NCI-H69 (cell line): ENCODE measurements at places on chromosomes 11 and 22.

GRCh38 chr11:64382047-64382446 lies 23.1 kb downstream of the RPS6KA4 start:
- no peak for DNase-seq

GRCh38 chr11:90326647-90327046 lies 103.8 kb upstream of the CHORDC1 start:
- peak; percentile 26 for DNase-seq

DNA sequence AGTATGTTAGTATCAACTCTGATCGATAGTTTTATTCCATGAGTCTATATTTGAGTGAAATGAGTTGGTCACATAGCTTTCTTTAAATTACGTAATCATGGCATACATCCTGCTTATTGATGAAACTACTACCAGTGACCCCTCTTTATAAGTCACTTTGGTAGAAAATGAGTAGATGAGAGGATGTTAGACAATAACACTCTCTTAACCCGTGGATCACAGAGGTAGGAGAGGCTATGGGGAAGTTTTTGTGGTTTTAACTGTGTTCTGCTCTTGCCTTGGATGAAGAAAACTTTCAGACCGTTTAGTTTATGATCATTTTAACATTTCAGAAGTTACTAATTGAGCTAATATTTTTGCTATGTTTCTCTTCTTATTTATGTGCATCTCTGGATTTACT lies 34.0 kb downstream of the TBCEL start:
- DNase-seq, result no peak

DNA sequence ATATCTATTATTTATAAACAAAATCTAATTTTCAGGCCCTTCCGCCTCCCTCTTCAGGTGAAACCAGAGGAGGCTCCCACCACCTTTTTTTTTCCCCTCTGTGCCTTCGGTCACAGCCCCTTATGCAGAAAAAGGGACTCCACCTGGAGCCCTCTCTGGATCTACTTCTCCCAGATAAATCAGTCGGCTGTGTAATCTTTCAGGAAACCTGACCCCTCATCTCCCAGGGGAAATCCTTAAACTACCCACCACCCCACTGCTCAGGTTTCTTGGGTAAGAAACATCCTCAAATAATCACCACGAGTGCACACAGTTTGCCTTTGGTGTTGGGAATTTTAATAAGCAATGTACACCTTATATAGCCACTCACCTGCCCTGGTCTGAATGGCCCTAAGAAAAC lies 104.2 kb downstream of the NAV2 start:
- DNase-seq, result peak; percentile 62

GRCh38 chr11:79030448-79030847 lies 410.4 kb downstream of the TENM4 start:
- DNase-seq, result no peak

DNA sequence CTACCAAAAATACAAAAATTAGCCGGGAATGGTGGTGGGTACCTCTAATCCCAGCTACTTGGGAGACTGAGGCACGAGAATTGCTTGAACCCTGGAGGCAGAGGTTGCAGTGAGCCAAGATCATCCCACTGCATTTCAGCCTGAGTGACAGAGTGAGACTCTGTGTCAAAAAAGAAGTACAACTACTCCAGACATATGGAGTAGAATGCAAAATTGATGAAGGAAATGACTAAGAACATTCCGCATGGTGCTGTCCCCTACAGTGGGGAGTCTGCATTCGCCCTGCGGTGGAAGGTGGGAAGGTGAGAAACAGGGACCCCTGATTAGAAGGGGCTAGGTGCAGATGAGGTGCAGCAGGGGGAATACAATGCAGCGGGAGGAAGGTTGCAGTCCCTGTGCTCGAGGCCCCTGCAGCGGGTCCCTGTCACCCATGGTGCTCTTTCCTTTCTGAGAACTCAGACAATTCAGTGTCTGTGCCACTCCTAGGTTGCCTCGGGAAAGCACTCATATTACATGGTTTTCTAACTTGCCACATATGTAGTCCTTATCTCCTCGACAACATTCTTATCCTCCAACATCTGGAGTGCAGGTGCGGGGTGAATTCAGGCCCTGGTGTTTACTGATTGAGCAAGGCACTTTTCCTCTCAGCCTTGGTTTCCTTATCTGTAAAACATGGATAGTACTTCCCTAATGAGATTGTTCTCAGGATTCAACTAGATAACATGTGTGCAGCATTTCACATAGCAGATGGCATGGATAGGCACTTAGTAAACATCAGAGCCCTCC lies 5.2 kb downstream of the POLD4 start:
- DNase-seq, result no peak

DNA sequence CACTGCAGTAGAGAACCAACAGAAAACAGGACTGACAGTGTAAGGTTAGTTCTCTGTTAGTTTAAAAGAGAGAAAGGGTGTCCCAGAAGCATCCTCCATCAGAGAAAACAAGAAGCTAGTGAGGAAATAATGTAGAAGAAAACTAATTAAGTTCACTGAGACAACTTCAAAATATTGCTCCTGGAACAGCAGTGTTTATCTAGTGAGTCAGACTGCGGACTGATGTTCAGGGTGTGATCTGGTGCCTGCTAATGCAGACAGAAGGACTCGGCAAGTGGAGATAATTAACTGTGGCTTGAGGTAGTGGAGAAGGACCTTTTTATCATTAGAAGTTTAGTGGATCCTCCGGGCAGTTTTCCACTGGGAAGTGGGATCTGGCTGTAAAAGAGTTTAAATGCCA lies 55.4 kb downstream of the CDON start:
- DNase-seq, result peak; percentile 51

DNA sequence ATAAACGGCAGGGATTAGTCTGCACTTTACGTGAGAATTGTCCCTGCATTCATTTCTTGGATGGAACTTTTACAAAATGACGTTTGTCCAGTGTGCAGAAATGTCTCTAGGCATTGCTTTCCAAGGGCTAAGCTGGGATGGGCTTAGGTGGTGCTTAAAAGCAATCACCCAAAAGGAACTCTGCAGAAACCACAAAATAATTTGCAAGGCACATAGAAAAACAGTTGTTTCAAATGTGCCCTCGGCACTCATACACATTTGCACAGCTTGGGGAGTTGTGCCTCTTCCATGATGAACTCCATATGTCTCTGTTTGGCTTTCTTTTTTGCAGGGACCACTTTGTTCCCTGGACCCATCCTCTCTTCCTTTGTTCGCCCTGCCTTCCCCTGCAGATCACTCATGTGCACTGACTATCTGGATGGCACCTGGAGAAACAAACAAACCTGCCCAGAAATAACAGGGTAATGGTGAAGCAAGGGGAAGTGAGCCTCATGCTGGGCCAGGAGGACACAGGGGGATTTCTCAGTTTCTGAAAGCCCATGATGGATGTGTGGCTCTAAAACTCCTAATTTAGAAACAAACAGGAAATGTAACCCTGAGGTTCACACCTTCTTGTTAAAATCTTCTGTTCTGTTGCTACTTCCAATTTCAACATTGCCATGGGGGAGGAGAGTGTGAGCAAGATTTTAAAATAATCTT lies 150.2 kb downstream of the SNX19 start:
- peak; percentile 80 for DNase-seq

GRCh38 chr22:47277531-47277930 lies 515.1 kb downstream of the TBC1D22A start:
- DNase-seq, result no peak

DNA sequence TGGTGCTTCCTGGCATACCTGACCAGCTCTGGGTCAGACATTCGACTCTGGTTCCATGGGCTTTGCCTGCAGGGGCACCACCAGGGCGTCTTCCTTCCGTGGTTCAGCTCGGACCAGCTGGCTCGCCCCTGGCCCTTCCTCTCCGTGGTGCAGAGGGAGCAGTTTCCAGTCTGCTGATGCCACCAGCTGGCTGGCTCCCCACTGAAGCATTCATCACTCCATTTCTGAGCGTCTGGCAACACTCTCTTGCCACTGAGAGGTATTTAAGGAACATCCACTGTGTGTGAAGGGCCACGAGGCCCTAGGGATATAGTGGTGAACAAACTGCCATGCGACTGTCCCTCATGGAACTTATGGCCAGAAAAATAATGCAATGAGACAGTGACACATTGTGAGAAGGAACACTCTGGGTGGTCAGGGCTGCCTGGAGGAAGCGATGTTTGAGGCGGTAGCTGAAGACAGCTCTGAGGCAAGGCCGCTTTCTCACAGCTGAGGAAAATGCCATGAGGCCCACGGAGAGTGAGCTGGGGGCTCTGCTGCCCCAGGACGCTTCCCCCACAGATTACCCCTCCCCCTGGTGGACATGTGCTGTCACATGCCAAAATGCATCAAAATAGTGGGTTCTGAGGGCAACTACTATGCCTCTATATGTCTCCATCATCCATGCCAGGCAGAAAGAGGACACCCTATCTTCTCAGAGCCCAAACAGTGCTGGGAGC lies 44.9 kb upstream of the ARFGAP3 start:
- DNase-seq, result peak; percentile 29

DNA sequence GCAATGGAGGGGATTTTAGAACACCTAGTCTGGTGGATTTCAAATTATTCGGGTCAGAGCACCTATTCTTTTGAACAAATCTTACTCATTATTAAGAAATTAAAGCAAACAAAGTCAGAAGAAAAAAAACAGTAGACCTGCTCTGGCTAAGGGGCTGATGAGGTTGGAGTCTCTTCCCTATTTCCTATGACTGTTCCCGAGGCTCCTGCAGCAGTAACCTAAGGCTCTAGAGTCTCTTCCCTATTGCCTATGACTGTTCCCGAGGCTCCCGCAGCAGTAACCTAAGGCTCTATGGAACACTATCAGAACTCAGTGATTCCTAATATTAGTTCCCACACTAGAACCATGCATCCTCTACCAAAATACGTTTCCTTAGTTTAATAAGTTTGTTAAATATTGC lies 607.9 kb downstream of the NTM start:
- no peak for DNase-seq

GRCh38 chr11:32888805-32889204 lies 3.8 kb upstream of the QSER1 start:
- no peak for DNase-seq

GRCh38 chr11:118054712-118055640 lies 21.9 kb upstream of the TMPRSS4 start:
- DNase-seq, result no peak

GRCh38 chr11:61378713-61379313 lies 13.6 kb upstream of the TMEM216 start:
- DNase-seq, result no peak

DNA sequence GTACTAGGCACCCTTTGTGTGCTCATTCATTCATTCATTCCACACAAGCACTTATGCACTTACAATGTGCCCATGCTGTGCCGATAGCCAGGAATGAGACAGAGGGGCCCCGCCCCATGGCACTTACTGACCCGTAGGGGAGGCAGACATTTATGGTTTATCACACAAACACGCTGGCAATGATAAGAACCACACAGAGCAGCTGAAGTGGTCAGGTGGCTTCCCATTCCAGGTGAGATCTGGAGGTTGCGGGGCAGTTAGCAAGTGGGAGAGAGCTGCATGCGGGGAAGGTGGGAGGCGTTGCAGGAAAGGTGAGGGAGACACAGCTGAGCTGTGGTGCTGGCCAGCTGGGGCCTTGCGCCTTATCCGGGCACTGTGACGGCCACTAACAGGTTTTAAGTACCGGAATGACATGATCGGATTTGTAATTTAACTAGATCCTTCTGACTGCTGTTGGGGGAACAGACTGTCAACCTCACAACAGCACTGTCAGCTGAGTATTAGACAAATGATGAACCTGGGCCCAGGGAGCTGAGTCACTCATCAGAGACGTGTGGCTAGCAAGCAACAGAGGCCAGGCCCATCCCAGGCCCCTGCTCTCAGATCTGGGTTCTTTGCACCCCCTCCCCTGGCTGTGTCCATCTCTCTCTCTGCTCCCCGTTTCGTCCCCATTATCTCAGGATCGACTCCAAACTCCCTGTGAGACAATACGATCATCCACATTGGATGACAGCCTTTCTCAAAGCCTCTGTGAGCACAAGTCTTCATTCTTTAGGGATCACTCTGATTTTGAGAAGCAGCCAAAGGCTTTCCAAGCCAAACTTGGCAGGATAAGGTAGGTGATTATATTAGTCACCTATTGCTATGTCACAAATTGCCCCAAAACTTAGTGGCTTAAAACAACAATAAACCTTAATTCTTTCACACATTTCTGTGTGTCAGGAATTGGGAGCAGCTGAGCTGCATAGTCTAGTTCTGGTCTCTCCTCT lies 28.4 kb downstream of the RASD2 start:
- peak; percentile 44 for DNase-seq

DNA sequence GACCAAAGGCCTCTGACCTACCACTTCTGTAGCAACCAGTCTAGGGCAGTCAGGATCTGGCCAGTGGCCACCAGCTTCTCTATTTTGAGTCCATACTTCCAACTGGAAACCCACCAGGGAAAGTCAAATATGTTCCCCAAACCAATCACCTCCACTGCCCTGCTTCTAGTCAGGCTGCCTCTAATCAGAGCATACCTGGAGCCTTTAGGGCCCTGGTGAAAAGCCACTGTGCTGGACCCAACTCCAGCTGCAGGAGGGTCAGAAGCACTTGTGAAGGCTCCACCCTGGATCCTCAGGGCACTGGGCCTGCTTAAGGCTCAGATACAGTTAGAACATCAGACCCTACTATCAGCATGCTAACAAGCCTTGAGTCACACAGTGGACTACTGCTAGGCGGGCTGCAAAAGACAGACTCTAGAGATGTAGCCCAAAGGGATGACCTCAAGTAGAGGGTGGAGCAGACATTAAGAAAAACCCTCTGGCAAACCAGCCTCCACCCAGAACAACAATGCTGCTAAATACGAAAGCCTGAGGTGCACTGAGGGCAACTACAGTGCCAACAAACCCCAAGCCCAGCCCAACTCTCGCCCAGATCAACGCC lies 69.2 kb downstream of the DGCR2 start:
- no peak for DNase-seq

DNA sequence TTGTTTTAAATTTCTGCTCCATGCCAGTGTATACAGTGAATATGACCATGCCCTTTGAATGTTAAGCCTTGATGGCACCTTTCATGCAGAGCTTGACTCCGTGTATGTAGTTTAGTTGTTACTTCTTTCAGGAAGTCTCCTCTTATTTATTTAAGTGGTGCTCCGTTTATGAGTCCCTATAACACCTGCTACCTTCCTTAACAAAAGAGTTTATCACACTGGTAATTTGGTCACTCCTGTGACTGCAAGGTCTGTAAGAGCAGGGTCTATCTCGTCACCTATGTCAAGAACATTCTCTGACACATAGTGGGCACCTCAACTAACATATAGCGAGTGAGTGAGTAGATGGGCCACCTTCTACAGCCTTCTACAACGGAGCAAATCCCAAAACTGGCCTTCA lies 152.5 kb downstream of the CCDC34 start:
- DNase-seq, result peak; percentile 67

DNA sequence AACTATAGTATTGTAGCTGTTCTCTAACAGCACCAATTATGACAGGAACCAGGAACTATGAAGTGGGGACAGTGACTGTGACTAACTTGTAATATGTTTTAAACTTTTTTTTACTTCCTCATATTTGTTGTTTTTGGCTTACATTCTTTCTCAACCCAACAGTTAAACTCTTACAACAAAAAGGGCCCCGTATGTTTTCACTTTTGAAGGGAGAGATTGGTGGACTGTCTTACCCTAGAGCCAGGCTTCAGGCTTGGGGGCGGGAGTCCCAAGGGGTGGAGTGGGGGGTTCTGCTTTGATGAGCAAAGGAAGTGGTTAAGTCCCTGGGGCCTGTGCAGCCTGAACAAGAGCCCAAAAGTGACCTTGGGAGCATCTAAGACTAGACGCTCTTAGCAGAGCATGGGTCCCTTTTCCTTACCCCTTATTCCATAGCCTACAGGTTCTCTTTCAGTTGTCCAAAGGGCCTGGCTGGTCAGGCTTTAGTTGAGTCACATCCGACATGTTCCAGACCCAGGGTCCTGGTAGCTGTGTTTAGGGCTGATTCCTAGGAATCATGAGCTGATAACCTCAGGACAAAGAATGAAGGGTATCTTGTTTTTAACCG lies 38.8 kb downstream of the STIM1 start:
- no peak for DNase-seq
